ENCODE measurements at places on chromosomes 11 and 22.

- DNase-seq, result no peak
Measured at GRCh38 chr11:33633251-33634003, 67.2 kb downstream of the C11orf91 start.

- no peak for DNase-seq
Measured at GRCh38 chr11:121589946-121590537, 137.3 kb upstream of the SORL1-AS1 start.

- no peak for DNase-seq
Measured at GRCh38 chr11:17673951-17674350, 45.4 kb upstream of the MYOD1 start.

GRCh38 chr11:132844956-132845696, 687.2 kb downstream of the OPCML start:
- no peak for DNase-seq

- DNase-seq, result no peak
Measured at GRCh38 chr11:96113193-96113681, 189.3 kb upstream of the MTMR2 start.

DNA sequence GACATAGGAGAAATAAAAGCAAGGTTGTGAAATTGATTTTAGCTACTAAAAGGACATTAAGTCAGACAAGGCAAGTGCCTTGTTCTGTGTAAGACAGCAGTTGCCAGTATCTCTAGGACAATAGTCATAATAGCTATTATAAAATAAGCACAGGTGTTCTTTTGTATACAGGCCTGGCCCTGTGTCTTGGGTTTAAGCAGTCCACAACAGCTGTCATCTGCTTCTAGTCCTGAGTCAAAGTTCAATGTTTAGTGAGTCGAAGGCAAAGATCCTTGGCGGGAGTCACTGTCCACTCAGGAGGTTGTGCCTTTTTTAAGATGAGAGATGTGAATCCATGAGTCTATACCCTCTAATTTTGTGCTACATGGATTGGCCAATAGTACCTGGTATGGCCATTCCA, 79.5 kb downstream of the SC5D start:
- DNase-seq, result no peak

DNA sequence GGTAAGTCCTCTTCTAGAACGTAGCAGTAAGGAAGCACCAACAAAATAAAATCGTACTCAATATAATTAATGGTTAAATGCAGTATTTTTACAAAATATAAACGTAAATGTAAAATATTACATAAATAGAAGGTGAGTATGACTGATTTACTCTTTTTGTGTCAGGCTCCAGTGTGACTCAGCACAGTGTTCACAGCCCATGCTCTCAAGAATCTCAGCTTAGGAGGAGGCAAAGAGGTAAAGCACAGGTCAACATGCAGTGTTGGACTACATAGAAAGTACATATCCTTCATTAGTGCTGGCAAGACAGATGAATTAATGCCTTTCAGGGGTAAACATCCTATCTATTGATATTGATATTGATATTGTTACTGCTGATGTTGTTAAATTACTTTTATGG, 2050.6 kb upstream of the RAG2 start:
- DNase-seq, result no peak

DNA sequence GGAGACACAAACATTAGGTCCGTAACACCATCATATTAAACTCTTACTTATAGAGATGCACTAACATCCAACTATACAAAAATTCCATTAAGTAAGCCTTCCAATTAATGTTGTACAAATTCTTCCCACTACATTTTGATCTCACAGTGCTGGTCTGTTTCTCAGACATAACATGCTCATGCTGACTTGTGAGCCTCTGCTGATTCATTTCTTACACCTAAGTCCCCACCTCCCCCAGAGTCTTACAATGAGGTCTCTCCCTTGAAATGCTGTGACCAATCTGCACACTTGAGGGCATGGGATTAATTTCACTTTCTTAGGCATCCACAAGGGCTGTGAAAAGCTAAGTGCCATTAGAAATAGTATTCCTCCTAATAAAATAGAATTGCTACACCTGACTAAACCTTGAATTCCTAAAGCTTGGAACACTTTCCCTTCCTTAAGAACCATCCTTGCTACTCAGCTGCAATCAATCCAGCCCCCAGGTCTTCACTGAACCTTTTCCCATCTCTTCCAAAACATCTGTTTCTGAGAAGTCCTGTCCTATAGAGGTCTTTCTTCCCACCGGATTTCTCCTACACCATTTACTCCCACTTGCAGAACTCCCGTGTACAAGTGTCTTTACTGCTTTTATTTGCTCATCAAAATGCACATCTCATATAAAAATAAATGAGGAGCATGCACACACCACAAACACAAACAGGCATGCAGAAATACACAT, 2.0 kb downstream of the HBG1 start:
- DNase-seq, result no peak

- DNase-seq, result no peak
Measured at GRCh38 chr11:13440100-13440855, 22.7 kb downstream of the BTBD10 start.

DNA sequence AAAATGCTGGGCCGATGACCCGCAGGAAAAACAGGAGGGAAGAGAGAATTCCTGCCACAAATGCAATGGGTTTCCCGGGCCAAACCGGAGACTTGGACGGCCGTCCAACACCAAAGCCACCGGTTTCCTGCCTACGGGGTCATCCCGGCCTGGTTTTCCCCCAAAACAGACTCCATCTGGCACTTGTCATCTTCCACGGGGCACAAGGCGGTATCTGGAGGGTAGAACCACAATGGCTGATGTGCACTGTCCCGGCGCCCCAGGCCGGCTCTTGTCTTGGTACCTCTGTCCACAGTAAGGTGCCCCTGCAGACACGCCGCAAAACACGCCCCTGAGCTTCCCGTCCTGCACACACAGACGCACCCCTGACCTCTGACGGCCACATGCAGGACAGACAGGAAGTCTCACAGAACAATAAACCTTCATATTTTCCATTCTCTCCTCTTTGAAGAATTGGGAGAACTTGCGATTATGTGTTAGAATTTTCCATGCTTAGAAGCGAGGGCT, 20.1 kb downstream of the CELSR1 start:
- DNase-seq, result no peak

DNA sequence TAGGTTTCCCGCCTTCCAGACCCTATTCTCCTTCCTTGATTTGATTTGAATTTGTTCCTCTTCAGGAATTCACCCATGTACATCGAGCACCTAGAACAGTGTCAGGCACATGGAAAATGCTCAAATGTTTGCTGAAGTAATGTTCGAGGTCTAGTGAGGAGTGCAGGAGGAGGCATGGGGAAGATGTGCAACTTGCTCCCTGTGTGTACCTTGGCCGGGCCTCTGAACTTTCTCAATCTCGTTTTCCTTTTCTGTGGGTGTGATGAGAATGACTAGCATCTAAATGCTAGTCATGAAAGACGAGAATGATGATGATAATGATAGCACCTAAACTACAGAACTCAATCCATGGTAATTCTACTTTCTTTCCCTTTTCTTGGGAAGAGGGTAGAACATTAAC, 279.1 kb upstream of the PLET1 start:
- no peak for DNase-seq

GRCh38 chr22:28967163-28967665, 83.8 kb downstream of the ZNRF3 start:
- DNase-seq, result no peak

- DNase-seq, result no peak
Measured at GRCh38 chr22:40387746-40388145, 17.4 kb downstream of the SGSM3 start.

DNA sequence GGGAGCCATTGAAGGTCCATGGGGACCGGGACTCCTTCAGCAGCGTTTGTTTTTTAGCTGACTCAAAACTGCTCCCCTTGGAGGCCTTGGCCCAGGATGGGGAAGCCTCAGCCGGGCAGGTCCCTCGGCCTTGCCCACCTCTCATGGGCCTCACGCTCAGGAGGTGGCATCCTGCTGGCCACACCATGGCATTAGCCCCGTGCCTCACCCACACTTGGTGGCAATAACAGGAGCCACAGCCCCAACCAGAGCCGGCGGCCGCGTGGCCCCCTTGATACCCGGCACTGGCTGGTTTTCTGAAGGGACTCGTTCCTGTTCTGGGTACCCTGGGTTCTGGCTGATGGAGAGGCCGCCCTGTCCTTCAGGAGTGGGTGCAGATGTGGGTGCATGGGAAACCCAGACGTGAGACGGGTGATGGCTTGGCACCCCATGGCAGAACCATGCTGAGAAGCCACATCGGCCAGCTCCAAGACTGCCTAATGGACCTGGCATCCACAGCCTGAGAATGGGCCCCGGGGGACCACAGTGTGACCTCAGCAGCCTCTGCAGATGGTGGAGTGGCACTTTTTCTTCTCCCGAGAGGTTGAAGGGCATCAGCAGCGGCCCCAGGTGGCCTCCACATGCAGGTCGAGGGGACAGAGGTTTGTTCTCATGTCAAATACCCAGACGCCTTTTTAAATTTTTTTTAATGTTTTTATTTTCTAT, 49.8 kb upstream of the PPARA start:
- no peak for DNase-seq

DNA sequence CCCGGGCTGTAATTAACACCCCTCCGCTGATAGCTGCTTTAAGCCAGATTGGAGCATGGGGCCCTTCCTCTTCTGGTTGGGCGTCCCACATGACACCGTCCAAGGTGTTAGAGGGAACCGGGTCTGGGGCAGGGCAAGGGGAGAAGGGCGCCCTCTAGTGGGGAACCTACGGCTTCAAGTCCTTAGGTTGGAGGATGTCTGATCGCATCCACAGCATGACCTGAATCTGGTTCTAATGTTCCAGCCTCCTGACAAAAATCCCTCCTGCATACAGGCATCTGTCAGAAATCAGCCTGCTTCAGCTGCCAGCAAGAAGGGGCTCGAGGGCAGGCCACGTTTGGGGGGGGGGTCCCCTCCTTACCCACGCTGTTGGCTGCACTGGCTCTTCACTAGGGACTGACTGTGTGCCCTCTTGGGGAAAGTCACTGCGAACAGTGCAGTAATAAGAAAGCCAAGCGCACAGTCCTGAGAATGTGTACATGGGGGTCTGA, 94.2 kb upstream of the TBCEL start:
- DNase-seq, result no peak

GRCh38 chr11:73461964-73462363, 85.8 kb downstream of the RELT start:
- no peak for DNase-seq

DNA sequence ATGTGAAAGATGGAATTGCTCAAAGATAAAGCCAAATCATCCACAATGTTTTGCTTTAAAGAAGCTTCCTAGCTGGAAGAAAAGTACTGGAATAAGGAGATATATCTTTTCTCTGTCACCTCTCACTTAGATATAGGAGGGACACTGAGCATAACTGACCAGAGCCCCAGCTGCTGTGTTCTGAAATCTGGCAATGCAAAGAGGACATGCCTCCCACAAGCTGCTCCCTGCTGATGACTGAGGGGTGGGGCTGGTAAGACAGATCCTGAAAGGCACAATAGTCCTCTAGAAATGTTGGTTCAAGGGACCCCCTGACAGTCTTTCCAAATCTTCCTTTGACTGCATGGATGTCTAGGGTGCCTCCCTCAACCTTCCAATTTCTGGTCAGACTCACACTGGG, 67.0 kb downstream of the SC5D start:
- no peak for DNase-seq

GRCh38 chr11:73931039-73931645, 19.7 kb upstream of the DNAJB13 start:
- DNase-seq, result no peak

DNA sequence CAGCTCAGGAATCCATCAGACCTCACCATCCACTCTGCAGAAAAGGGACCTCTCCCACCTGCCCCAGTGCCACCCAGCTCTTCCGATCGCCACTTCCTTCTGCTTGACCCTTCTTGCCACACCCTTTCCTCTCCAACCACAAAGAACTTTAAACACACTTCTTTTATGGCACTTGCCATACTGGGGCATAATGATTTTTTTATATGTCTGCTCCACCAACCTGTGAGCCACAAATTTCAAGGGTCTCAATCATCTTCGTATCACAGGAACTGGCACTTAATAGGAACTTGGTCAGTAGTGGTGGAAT, 11.7 kb upstream of the MYH9 start:
- DNase-seq, result no peak

DNA sequence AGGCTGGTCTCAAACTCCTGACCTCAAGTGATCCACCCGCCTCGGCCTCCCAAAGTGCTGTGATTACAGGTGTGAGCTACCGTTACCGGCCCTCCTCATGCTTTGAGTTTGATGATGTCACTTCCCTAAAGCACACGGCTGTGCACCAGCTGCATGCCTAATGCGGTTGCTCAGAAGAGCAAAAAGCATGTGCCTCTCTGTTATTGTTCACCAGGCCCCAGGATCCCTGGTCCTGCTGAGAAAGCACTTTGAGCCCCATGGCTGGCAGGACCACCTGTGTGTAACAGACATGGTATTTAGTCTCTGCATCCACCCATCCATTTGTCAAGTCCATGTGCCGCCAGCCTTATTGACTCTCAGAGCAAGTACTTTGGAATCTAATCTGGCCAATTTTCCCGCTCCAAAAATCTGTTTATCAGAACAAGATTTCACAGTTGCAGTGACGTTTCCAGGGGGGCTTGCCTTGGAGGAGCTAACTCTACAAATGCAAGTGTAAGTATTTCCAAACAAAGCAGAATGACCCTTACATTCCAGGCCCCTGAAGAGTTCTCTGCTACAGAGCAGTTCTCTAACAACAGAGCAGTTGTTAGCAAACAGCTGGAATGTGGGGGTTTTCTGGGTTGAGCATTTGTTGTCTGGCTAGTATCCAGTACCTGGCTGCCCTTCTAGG, 89.4 kb downstream of the LDLRAD3 start:
- DNase-seq, result no peak

- DNase-seq, result no peak
Measured at GRCh38 chr11:125358254-125358840, 137.7 kb downstream of the FEZ1 start.

- DNase-seq, result no peak
Measured at GRCh38 chr11:26106726-26107125, 225.2 kb upstream of the ANO3 start.

GRCh38 chr11:71209656-71210055, 42.7 kb downstream of the SHANK2 start:
- no peak for DNase-seq

- DNase-seq, result no peak
Measured at GRCh38 chr11:46285594-46286033, 8.2 kb downstream of the CREB3L1 start.

DNA sequence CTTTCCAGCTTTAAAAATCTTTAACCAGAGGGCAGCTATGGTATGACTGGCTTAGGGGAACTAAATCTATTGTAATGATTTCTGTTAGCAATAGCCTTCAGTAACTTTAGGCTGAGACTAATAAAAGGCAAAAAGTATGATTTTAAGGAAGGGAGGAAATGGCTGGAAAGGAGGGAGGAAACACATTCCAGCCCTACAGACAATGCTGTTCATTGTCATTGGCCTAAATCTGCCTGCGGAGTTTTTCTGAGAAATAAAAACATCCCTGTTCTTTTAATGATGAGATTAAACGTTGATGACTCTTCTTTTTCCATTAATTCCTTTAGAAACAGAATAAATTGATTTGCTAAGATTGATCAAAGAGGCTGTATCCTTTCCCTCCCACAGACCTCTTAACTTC, 99.6 kb upstream of the GRAMD1B start:
- no peak for DNase-seq

GRCh38 chr22:39182478-39183030, 30.1 kb upstream of the CBX7 start:
- DNase-seq, result no peak

- DNase-seq, result no peak
Measured at GRCh38 chr11:63629426-63629825, 15.2 kb upstream of the PLAAT3 start.

GRCh38 chr22:17884893-17885292, 110.6 kb upstream of the BID start:
- no peak for DNase-seq

- DNase-seq, result no peak
Measured at GRCh38 chr22:46103664-46104063, 46.7 kb upstream of the PPARA start.

GRCh38 chr22:44046485-44047141, 22.5 kb downstream of the PARVB start:
- DNase-seq, result no peak
